ENCODE measurements at places on chromosomes 16 and 17. TPM values are rescaled to one million over a fixed set of nuclear protein-coding genes. Genes with fewer than 3 reads are reported as not detected.

DNA sequence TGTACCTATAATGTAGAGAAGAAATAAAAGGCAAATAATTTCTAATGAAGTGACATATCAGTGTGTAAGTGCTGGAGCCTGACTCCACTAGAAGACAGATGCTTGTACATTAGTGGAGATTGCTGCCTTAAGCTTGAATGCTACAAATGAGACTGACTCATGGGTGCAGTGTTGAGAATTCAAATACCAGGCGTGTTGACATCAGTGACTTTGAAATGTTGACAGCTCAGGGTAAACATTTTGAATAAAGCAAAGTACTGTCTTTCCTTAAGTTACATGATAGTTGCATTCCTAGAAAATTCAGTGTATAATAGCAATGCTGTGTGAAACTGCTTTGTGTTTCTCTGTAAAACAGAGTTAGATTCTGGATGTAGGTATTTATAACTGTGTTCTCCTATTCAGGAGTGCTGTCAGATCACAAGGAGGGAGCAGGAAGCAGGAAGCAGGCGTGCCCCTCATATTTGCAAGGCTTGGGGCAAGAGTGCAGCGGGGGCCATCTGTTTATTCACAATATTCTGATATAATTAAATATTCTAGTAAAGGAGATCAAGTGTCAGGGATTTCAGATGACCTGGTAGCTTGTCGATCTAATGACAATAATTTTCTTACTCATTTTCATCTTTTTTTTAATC, 119.0 kb downstream of the SPECC1 start:
- DNase-seq, result no peak

DNA sequence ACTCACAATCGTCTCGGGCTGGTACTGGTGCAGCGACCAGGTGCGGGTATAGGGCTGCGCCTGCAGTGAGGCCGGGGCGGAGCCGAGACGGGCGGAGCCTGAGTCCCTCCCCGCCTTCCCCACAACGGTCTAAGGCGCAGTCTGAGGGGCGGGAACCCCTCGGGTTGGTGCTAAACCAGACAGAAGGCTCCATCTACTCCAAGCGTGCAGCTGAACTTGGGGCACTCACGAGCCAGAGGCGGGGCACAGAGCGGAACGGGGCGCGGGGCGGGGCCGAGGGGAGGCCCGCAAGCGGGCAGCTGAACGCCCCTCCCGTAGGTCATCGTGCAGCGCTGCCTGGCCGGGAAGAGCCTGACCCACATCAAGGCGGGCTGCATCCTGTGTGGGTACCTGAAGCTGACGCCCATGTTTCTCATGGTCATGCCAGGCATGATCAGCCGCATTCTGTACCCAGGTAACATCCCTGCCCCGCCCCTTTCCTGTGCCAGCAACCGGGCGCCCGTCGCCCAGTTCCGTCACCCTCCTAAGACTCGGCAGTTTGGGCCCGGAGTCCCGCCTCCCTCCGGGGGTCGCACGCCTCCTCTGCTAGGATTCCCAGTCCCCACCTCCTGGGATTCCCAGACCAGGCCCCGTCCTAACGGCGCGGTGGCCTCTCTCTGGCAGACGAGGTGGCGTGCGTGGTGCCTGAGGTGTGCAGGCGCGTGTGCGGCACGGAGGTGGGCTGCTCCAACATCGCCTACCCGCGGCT, 5.0 kb downstream of the SLC5A2 start:
- peak; percentile 69 for DNase-seq

- no peak for DNase-seq
Measured at GRCh38 chr17:12445331-12445730, 220.4 kb upstream of the MYOCD start.

DNA sequence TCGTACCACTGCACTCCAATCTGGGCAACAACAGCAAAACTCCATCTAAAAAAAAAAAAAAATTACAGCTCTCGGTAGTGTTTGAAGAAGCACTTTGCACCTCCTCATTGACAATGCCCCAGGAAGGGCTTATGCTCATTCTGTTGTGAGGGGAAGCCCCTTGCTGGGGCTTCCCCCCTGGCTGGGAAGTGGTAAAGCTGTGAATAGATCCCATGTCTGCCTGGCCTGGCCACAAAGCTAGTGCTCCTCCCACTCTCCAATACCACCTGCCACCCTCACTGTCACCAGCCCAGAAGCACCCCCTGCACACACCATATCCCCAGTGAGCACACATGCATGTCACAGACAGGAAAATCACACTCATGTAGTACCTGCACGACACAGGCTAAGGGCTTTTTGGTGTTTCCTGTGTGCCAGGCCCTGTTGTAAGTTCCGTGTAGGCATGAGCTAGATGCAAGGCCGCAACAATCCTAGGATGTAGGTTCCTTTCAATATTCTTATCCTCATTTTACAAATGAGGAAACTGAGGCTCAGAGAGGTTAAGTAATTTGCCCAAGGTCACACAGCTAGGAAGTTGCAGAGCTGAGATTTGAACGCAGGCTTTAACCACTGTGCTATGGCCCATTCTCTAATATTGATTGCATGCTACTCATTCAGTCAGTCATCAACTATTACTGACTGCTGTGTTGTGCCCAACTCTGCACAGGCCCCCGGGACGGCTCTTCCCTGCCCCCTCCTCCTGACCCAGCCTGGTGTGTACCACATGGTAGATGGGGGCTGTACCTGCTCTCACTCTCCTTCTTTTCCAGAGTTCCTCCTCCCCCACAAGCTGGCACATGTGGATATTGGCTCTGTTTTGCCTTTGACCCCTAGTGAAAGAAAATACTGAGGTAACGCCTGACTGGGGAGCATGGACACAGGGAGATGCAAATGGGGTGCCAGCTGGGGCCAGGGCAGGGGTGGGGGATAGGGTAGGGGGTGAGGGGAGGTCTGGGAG, 11.9 kb upstream of the COL1A1 start:
- DNase-seq, result peak; percentile 37

The BCL6B gene
- 0.03 TPM for polyA plus RNA-seq

- no peak for DNase-seq
Measured at GRCh38 chr16:73131156-73131862, 83.4 kb upstream of the ZFHX3 start.

- no peak for DNase-seq
Measured at GRCh38 chr16:61146429-61146828, 889.8 kb downstream of the CDH8 start.

DNA sequence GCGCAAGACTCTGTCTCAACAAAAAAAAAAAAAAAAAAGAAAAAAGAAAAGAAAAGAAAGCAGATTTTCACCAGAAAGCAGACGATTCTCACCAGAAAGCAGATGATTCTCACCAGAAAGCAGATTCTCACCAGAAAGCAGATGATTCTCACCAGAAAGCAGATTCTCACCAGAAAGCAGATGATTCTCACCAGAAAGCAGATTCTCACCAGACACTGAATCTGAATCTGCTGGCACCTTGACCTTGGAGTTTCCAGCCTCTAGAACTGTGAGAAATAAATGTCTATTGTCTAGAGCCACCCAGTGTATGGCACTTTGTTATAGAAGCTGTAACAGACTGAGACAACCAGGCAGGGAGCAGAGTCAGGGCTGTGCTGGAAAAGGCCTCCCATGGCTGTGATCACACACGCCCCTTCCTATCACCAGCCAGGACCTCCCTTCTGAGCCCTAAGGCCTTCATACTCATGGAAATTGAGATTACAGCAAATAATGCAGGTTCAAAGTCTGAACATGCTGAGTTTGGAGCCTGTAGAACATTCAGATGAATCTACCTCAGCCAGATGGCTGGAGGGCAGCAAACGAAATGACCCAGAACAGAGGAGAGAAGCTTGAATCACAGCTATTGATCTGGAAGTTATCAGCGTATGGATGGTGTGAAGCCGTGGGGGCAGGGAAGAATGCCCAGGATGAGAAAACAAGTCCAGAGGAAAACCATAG, 309.3 kb downstream of the SLC39A11 start:
- DNase-seq, result no peak

- no peak for DNase-seq
Measured at GRCh38 chr16:9152649-9153501, 61.4 kb downstream of the HAPSTR1 start.

- DNase-seq, result no peak
Measured at GRCh38 chr17:78892520-78892919, 10.5 kb downstream of the CEP295NL start.

DNA sequence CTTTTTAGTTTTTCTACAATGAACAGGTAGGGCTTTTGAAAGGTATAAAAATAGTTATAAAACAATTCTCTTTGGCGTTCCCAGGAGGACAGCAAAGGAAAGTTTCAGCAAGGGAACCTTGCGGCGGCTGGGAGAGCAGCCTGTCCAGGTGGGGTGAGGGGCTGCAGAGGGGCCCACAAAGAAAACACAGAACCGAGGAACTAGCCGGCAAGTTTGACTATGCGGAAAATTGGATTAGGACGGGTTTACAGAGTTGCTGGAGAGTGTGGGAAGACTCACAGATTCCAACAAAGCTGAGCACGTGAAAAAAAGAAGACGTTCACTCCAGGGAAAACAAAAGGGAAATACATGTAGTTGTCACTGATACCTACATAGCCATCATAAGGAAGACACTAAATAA, 40.2 kb upstream of the METTL16 start:
- no peak for DNase-seq

GRCh38 chr17:17110520-17110919, 68.3 kb downstream of the MPRIP start:
- DNase-seq, result no peak

DNA sequence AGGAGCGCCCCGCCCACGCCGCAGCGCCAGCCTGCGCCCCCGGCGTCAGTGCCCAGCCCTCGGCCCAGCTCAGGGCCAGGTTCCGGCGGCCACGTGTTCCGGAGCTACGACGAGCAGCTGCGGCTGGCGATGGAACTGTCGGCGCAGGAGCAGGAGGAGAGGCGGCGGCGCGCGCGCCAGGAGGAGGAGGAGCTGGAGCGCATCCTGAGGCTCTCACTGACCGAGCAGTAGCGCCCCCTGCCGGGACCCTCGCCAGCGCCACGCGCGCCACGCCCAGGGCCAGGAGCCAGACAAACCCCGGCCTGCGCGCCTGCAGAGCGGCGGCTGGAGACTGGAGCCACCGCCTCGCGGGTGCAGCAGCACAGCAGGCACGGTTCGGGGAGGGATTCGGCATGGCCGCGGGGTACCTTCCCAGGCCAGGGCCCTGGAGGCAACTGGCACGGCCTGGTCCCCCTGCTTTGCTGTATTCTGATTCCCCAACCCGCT, 9.3 kb downstream of the CORO6 start:
- DNase-seq, result no peak

DNA sequence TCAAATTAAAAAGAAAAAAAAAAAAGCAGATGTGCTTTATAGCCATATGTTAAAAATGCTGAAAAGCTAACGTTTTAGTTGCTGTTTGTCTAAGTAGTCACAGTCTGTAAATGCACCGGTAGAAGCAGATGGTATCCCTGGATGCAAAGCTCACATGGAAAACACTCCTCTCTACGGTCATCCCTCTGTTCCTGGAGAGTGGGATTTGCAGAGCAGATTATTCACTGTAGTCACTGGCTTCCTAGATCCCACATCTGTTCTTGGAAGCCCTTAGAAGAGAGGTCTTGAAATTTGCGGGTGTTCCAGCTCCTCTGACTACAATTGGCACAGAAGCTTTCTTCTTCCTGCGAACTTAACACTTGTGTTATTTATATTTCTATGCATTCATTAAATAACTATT, 186.6 kb downstream of the PMP22 start:
- no peak for DNase-seq

The CACNA1H gene
- 14.1 TPM for polyA plus RNA-seq

The MYO15B gene
- 33.5 TPM for polyA plus RNA-seq

DNA sequence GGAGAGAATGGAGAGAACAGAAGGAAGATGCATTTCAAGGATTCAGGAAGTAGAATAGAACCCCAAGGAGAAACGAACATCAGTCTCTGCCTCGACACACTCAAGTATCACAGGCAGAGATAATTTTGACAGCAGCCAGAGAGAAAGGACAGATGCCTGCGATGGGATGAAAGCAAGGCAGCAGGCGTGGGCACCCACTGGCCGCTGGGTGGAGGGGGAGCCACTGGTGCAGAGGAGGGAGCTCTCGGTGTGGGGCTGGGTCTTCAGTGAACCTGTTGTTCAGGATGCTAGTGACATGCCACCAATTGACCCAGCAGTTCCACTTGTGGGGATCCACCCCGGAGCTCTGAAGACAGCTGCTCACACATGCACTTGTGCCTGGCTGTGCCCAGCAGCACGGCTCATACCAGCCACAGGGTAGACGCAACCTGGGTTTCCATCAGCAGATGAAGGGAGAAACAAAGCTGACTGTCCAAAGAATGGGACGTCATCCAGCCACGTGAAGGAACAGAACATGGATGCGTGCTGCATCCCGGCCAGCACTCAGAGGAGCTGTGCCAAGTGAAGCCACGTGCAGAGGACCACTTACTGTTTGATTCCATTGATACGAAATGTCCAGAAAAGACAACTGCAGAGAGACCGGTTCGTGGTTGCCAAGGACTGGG, 127.0 kb downstream of the BANP start:
- no peak for DNase-seq

The EVPLL gene
- polyA plus RNA-seq, result 0.05 TPM

GRCh38 chr17:56972111-56972730, 5.7 kb upstream of the SCPEP1 start:
- no peak for DNase-seq

- DNase-seq, result peak; percentile 72
Measured at GRCh38 chr17:45230787-45231480, 9.2 kb downstream of the FMNL1 start.

GRCh38 chr16:14399378-14400284, 230.4 kb downstream of the PARN start:
- DNase-seq, result peak; percentile 61

The SLFN12L gene
- polyA plus RNA-seq, result not detected

The TRPV3 gene
- 0.46 TPM for polyA plus RNA-seq

DNA sequence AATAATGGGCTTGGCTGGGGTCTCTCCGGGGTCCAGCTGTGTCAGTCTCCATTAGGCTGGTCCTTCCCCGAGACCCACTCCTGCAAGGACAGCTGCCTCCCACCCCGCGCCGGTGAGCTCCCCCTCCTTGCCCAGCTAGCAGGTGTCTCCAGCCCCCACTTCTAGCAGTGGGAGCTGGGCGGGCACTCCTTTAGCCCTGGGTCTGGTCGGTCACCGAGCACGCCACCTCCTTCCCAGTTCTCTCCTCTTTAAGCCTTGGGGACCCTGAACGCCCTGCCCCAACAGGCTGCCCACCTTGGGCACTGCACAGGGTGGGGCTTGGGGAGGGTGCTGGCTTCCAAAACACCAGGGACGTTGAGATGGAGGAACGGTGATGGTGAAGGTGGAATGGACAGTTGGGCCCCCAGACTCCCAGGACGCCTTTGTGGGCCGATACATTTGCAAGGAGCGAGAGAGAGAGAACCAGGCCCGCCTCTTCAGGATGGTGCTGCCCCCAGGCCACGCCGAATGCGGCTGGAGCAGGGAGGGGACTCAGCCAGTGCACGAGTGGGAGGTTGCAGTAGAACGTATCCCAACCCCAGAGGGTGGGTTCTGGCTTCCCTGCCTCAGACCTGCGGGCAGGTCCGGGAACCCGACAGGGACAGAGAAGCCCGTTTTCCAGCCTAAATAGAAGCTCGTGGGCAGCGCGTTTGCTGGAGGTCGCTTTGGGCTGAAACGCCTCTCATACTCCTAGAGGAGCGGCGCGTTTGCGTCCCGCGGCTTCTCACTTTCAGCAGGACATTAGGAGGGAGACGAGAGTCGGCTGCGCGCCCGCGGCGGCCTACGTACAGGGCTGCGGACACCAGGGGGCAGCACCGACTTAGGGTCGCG, 10.7 kb downstream of the TBX2 start:
- peak; percentile 60 for DNase-seq

- no peak for DNase-seq
Measured at GRCh38 chr16:86101137-86101896, 202.4 kb downstream of the IRF8 start.

- DNase-seq, result no peak
Measured at GRCh38 chr16:83554096-83554495, 253.7 kb upstream of the HSBP1 start.

- no peak for DNase-seq
Measured at GRCh38 chr17:30414486-30414885, 35.8 kb downstream of the CPD start.

The COPZ2 gene
- polyA plus RNA-seq, result 10.9 TPM

GRCh38 chr17:41540921-41541625, 13.0 kb upstream of the KRT19 start:
- DNase-seq, result no peak

All from A549 (cell line).